T-helper 2 cell (primary cell): ENCODE measurements at places on chromosomes 2 and 18.

- no peak for DNase-seq
These were observed 76.1 kb upstream of the DNAJC10 start for GRCh38 chr2:182639971-182640370.

- no peak for DNase-seq
These were observed 9.7 kb downstream of the ECEL1 start for GRCh38 chr2:232477751-232478510.

DNA sequence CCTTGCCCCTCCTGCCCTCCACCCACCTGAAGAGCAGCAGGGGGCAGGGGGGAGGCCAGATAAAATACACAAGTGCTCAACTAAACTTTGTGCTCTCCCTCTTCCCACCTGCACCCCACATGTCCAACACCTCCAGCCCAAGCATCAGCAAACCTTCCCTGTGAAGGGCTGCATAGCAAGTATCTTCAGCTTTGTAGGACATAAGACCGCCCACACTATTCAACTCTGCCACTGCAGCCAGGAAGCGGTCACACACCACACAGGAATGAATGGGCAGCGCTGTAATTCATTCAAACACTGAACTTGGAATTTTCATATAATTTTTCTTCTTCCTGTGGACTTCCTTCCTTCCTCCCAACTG lies 27.5 kb downstream of the TFCP2L1 start:
- no peak for DNase-seq

- no peak for DNase-seq
These were observed 134.8 kb upstream of the HNRNPA3 start for GRCh38 chr2:177077778-177078177.

DNA sequence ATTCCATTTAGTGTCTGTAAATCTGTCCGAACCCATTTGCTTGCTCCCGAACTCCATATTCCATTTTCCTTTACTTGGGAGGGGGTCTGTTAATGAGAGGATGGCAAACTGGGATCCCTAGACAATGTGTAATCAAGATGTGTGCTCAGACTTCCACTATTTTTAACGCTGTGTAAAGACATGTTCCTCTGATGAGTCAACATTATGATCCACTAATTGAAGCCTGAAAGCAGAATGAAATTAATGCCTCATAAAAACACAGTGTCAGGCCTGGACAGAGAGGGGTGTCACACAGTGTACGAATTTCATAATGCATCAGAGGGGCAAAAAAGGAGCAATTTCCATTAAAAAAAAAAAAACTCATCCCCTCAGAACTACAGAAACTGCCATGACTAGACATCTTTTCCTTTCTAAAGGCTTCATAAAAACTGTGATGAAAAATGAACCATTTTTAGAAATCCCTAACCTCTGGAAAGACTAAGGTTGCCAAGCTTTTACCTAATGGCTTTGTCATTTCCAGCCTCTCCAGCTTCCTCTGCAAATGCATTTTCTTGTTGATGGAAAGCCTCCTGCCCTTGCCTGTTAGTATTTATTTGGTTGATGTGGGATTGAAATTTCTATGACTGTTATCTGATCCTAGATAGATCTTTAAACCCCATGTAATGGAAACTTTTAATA lies 209.2 kb upstream of the DCC start:
- DNase-seq = no peak

- no peak for DNase-seq
These were observed 110.2 kb upstream of the PIEZO2 start for GRCh38 chr18:11259469-11260150.

- DNase-seq = peak; percentile 87
These were observed at the start of the genes MCEE and MPHOSPH10 for GRCh38 chr2:71130152-71130904. TSS of gene MCEE (minus strand) at chr2:71130229. CDS start at chr2:71130219, 10 bp downstream. TSS of gene MPHOSPH10 (plus strand) at chr2:71130634. CDS start at chr2:71130666, 32 bp downstream.

DNA sequence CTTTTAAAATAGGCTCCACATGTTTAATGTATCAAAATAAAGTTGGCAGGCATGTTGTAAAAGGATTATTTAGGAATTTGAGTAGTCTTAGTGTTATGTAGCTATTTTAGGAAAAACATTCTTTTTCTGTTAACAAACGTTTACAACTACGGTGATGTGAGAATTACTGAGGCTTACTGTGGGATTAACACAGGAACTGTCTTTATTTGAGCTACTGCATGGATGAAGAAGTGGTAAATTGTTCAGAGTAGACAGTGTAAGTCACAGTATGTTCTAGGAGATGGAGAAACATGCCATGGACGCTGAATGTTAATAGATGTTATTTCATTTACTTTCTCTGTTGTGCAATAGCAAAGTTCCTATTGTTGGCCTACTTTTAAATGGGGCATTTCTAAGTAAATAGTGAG lies 1.6 kb downstream of the PPM1B start:
- no peak for DNase-seq

- DNase-seq = no peak
These were observed 118.2 kb upstream of the COPS8 start for GRCh38 chr2:236967499-236967783.

- DNase-seq = no peak
These were observed 146.9 kb upstream of the TPO start for GRCh38 chr2:1266351-1266750.

DNA sequence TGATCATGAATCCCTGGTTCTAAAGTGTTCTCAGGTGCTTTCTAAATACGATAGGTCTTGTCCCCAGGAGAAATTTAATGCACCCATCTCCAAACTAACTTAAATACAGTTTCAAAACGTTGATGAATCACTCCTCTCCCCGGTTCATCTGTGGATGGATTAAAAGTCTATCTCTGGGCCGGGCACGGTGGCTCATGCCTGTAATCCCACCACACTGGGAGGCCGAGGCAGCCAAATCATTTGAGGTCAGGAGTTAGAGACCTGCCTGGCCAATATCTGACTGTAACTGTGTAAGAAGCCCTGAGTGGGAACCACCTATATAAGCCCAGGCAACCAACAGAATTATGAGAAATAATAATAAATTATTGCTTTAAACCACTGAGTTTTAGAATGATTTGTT lies 78.7 kb downstream of the LONRF2 start:
- no peak for DNase-seq

DNA sequence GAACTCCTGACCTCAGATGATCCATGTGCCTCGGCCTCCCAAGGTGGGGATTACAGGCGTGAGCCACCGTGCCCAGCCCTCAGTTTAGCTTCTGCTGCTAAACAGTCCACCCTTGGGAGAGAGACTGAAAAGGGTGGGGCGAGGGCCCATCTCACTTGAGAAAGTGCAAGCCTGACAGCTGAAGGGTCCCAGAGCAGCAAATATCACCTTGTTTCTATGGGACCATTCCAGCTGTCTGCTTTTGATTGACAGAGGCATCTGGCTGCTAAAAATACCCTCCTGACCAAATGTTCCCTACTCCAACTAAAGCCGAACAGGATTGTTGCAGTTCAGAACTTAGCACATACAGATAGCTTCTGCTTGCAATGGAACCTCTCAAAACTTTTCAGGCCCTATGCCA lies 436 bp upstream of the SMYD1 start:
- no peak for DNase-seq

- no peak for DNase-seq
These were observed 59.4 kb downstream of the STEAP3 start for GRCh38 chr2:119282996-119283511.

DNA sequence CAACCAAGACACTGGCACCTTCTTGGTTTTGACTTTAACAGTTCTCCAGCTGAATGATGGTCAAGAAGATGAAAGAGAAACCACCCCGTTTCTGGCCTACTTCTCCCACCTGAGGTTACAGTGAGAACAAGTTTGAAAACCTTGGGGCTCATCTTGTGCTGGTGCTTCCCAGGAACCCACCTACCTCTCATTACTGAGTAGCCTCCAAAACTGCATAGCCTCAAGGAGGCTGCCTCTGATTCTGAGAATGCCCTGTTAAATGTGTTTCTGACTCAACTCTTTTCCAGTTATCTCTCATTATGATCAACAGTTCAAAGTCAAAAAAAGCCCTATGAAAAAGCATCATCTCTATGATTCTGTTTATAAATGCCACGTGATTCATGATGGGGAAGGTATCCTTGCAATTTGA lies 121.9 kb downstream of the CACNB4 start:
- DNase-seq = no peak

GRCh38 chr2:227406177-227407031 lies 18.7 kb upstream of the SCYGR1 start:
- DNase-seq = no peak
